Activated T-helper 2 cell treated with anti-CD3 and anti-CD28 coated beads, Interferon-gamma antibody, Interleukin-2, Interleukin-4, amounts not matched to agents 10 μg/mL and 5 μg/mL and 100 μg/mL, durations not matched to agents 14 hours and 24 hours and 36 hours (primary cell): ENCODE measurements at places on chromosomes 16 and 17. TPM values are rescaled to one million over a fixed set of nuclear protein-coding genes. Genes with fewer than 3 reads are reported as not detected.
A peak's percentile ranks its signal among the peaks of the same experiment; 100 is the strongest.

DNA sequence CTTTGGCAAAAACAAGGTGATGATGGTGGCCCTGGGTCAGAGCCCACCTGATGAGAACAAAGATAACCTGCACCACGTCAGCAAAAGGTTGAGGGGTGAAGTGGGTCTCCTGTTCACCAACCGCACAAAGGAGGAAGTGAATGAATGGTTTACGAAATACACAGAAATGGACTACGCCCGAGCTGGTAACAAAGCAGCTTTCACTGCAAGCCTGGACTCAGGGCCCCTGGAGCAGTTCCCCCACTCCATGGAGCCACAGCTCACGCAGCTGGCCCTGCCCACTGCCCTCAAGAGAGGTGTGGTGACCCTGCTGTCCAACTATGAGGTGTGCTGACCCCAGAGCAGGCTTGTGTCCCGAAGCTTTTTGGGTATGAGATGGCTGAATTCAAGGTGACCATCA is 29.7 kb upstream of the DLX4 start:
- no peak for DNase-seq
- peaks cover 20% of the 10 kb centered on the region for H3K27me3 ChIP-seq
- no peak overlapping the region for H3K4me3 ChIP-seq
- no peak overlapping the region for H3K27ac ChIP-seq
- peaks cover 2% of the 10 kb centered on the region for H3K4me1 ChIP-seq
- no peaks in the 10 kb centered on the region for H3K36me3 ChIP-seq

HSPB9 gene
- total RNA-seq = not detected in 2 replicates

KRT36 gene
- not detected in 2 replicates for total RNA-seq

RHBDF1 gene
- 1.2 and 1.6 TPM in 2 replicates for total RNA-seq

- no peaks in the 10 kb centered on the region for H3K4me1 ChIP-seq
- H3K27me3 ChIP-seq = no peaks in the 10 kb centered on the region
- H3K36me3 ChIP-seq = no peaks in the 10 kb centered on the region
- no peak overlapping the region for H3K4me3 ChIP-seq
- no peak overlapping the region for H3K27ac ChIP-seq
Measured at GRCh38 chr17:79545251-79546005, 65.4 kb downstream of the RBFOX3 start.

E4F1 gene
- total RNA-seq = 29.3 and 30.0 TPM in 2 replicates

- peak overlapping the region; percentile 97 for H3K4me3 ChIP-seq
- no peak for DNase-seq
- H3K27me3 ChIP-seq = no peaks in the 10 kb centered on the region
- H3K4me1 ChIP-seq = peaks cover 43% of the 10 kb centered on the region
- H3K27ac ChIP-seq = peak overlapping the region; percentile 90
- H3K36me3 ChIP-seq = peaks cover 49% of the 10 kb centered on the region
Measured at GRCh38 chr16:29819506-29819905, 756 bp upstream of the MVP start.

- no peak overlapping the region for H3K4me3 ChIP-seq
- no peaks in the 10 kb centered on the region for H3K36me3 ChIP-seq
- peaks cover 2% of the 10 kb centered on the region for H3K27me3 ChIP-seq
- DNase-seq = no peak
Measured at GRCh38 chr16:86628614-86629013, 50.3 kb downstream of the FOXL1 start.

DNA sequence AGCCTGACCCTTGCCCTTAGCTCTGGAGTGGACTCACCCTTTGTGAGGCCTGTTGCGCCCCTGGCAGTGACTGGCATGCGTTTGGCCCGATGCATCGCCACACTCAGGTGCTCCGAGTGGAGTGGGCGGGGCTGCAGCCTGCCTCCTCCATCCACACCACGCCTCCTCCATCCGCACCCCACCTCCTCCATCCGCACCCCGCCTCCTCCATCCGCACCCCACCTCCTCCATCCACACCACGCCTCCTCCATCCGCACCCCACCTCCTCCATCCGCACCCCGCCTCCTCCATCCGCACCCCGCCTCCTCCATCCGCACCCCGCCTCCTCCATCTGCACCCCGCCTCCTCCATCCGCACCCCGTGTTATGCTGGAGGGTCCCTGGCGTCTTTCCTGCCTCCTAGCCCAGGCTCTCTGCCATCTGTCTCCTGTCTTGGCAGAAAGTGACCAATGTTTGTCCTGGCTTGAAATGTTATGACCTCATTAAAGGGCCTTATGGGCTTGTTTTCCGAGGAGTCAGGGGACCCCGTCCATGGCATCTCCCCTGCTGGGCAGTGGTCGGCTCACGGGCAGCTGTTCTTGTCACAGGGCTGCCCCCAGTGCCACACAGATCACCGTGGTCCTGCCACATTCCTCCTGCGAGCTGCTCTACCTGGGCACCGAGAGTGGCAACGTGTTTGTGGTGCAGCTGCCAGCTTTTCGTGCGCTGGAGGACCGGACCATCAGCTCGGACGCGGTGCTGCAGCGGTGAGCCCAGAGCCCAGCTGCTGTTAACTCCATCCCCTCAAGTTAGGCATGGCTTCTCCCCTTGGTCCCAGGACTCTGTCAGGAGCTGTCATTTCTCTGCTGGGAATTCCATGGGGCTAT is 28.7 kb upstream of the MYO15B start:
- no peak for DNase-seq
- no peaks in the 10 kb centered on the region for H3K4me1 ChIP-seq
- H3K27me3 ChIP-seq = no peaks in the 10 kb centered on the region

DNA sequence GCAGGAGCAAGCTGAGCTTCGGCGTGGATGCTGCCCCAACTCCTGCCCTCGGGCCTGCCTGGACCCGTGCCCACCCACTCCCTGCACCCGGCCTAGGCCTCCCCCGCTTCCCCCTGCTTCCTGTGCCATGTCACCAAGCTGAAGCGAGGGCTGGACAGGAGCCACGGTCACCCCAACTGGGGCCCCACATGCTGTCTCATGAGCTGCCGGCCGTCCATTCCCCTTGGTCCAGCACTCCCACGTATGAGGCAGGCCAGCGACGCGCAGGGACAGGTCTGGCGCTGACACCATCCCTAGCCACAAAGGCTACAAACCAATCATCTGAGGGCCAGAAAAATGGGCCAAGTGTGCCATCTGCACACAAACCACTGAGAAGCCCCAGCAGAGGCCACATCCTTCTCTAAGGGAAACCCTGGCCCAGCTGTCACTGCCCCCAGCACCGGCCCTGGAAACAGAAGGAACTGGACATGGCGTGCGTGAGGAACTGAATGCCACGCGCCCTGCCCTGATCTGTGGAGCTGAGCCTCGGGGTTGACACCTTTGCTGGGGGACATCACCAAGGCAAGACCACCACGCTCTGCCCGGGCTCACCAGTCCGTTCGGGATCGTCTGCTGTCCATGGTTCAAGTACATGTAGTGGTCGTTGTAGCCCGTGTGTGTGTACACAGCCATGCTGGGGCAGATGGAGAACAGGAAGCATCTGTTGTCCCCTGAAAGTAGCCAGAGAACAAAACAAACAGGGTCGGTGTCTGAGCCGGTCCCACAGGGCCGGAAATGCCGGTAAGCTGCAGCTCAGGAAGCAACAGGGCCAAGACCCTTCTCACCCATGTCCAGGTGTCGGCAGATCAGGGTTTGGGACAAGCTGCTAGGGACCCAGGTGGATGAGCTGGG is 22.2 kb downstream of the MEAK7 start:
- no peak overlapping the region for H3K27ac ChIP-seq
- H3K36me3 ChIP-seq = peaks cover 46% of the 10 kb centered on the region
- DNase-seq = no peak
- H3K27me3 ChIP-seq = no peaks in the 10 kb centered on the region
- H3K4me1 ChIP-seq = peaks cover 6% of the 10 kb centered on the region
- no peak overlapping the region for H3K4me3 ChIP-seq

KCNH4 gene
- total RNA-seq = 0.44 and 0.64 TPM in 2 replicates

- H3K27ac ChIP-seq = peak overlapping the region; percentile 4
- DNase-seq = peak; percentile 34
- H3K4me3 ChIP-seq = no peak overlapping the region
Measured at GRCh38 chr17:16398270-16399267, 16.8 kb upstream of the TRPV2 start.
